ENCODE measurements at places on chromosomes 11 and 22.
A peak's percentile ranks its signal among the peaks of the same experiment; 100 is the strongest.

- no peak for DNase-seq
Observed at GRCh38 chr11:62851807-62852522, 12.6 kb upstream of the WDR74 start.

DNA sequence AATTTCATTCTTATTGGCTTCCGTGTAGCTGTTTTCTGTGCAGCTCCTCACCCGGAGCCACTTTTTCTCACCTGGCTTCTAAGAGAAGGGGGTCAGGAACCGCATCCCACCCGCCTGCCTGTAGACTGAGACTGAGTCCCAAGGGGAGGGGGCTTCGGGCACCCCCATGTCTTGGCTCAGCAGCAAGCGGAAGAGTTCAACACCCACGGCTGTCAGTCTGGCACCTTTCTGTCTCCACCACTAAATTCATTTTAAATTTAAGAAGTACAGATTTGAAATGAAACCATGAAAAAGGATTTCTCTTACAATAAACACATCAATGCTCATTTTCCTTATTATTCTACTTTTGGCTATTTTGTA, 66.7 kb downstream of the EFCAB6 start:
- no peak for DNase-seq

GRCh38 chr11:34114471-34114870, 9.0 kb downstream of the NAT10 start:
- DNase-seq, result no peak

- DNase-seq, result no peak
Observed at GRCh38 chr11:12193515-12194336, 83.3 kb downstream of the MICAL2 start.

- DNase-seq, result no peak
Observed at GRCh38 chr11:83285151-83285770, 906 bp downstream of the CCDC90B start.

DNA sequence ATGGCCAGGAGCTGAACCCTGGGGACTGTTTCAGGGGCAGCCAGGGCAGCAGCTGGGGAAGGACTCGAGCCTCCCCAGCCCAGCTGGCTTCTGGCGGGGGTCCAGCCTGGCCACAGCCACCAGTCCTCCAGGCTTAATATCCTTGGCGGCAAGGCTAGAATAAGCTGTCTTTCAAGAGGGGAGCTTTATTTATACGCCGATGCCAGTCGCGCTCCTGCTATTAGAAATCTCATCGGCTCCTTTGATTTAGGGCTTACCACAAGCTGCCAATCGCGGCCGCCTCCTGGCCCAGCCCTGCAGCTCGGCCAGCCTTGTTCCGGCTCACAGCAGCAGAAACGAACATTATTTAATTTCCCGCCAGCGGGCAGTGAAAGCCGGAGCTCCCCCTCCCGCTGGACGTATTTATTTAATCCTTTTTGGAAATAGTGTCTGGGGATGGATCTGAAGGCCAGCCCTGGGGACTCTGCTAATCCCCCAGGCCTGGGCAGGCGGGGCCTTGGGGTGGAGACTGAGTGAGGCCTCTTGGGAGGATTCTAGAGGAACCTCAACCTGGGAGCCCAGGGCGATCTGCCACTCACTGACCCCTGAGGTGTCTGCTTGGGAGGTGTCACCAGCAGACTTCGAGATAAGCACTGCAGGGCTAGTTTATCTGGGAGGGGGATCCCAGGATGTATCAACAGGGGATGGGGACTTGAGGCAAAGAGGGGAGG, 363.1 kb downstream of the MN1 start:
- DNase-seq, result no peak

DNA sequence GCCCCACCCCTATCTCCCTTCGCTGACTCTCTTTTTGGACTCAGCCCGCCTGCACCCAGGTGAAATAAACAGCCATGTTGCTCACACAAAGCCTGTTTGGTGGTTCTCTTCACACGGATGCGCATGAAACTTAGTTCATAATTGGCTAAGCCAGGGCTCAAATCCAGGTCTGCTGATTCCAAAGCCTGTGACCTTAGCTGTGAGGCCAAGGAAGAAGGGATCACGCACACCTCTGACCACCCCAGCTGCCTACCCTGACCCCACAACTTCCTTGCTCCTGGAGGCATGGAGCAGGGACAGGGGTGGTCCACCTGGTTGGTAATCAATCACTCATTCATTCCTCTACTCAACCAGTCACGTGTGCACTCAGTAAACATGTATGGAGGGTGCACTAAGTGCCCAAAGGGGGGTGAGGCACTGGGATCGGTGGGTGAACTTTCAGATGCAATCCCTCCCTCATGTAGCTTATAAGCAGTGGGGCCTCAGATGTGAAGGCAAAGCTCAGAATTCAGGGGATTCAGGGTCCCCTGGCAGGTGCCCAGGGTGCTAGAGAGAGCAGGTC, 10.3 kb downstream of the FXYD2 start:
- no peak for DNase-seq

DNA sequence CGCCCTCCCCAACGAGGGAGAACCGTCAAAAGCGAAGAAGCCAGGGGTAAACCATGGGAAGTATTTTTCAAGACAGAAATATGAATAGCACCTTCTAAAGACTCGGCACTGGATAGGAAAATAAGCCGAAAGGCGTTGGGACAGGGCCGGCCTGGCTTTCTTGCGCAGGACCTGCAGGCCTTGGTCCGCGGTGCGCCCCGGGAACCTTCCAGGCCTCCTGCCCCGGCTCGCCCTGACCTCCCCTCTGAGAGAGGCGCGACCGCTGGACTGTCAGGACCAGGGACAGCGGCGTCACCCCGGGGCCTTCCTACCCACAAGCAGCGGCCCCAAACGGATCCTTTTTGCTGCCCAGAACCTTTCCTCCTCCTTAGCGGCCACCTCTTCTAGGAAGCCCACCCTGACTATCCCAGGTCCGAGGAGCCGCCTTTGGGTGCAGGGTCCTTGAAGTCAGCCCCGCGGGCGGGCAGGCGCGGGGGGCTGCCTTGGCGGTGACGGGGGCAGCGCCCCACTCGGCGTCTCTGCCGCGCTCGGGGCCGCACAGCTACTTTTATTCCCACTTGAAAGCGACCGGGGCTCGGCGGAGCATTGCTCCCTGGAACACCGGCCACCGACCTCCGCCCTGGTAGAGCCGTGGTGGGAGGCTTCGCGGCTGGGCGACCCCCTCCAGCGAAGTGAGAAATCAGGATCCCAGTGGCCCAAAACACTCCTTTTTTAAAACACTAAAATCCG, 650 bp upstream of the MAPK11 start:
- DNase-seq, result no peak

- DNase-seq, result no peak
Observed at GRCh38 chr22:26322179-26322905, 106.7 kb upstream of the ASPHD2 start.

- no peak for DNase-seq
Observed at GRCh38 chr11:132134322-132134721, 763.9 kb downstream of the NTM start.

GRCh38 chr11:63619967-63620366, 5.7 kb upstream of the PLAAT3 start:
- DNase-seq, result no peak

- DNase-seq, result peak; percentile 85
Observed at GRCh38 chr22:43996170-43996980, 27.7 kb upstream of the PARVB start.

- no peak for DNase-seq
Observed at GRCh38 chr22:30822216-30823014, 127.7 kb downstream of the OSBP2 start.

GRCh38 chr11:122127020-122127419, 11.0 kb upstream of the BLID start:
- no peak for DNase-seq

GRCh38 chr11:59899532-59899931, 20.9 kb downstream of the OOSP3 start:
- no peak for DNase-seq
